Skeletal muscle tissue (tissue), 5 donors: ENCODE measurements at places on chromosomes 4 and X. TPM values are rescaled to one million over a fixed set of nuclear protein-coding genes. Genes with fewer than 3 reads are reported as not detected.

Gene IGFBP7
- total RNA-seq = 66.8 TPM

Gene GPR78
- 0.52 TPM for total RNA-seq

Gene COX7B2
- not detected for total RNA-seq

Gene VGLL1
- not detected for total RNA-seq

Gene TRO
- 52.2 TPM for total RNA-seq

Gene SULT1B1
- 0.52 TPM for total RNA-seq
